ENCODE measurements at places on chromosomes 12 and 14.

DNA sequence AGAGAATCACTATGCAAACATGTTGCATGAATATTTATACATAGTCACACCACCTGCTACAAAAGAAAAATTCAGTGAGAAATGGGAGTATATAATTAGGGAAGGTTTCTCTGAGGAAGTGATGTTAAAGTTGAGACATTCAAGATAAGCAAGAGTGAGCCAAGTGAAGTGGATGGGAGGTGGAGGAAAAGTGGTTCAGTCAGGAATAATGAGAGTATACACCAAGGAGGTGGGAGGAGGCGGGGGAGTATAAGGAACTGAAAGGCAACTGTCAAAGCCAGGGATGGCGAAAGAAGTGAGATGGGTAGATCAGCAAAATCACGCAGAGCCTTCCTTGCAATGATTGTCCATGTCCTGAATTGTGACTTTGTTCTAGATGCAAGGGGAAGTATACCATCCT is 33.7 kb downstream of the PRKD1 start:
- DNase-seq: no peak

GRCh38 chr14:104768437-104769323 is 15.7 kb downstream of the SIVA1 start:
- peak; percentile 87 for DNase-seq

GRCh38 chr14:70333289-70333688 is 26.2 kb downstream of the COX16 start:
- DNase-seq: no peak

DNA sequence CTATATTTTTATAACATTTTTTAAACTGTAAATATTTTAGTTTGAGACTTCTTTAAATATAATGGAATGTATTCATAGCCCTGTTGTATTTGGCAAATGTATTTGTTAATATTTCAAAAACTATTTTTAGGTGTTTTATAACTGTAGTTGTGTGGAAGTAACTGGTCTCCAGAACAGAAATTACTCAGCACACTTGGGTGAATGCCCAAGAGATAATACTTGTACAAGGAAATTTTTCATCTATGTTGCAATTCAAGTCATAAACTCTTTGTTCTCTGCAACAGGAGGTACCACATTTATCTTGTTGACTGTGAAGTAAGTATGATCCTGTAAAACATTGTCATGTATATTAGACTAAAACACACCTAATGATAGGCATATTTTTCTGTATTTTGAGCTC is 72.8 kb downstream of the SLCO1B3 start:
- DNase-seq: no peak

DNA sequence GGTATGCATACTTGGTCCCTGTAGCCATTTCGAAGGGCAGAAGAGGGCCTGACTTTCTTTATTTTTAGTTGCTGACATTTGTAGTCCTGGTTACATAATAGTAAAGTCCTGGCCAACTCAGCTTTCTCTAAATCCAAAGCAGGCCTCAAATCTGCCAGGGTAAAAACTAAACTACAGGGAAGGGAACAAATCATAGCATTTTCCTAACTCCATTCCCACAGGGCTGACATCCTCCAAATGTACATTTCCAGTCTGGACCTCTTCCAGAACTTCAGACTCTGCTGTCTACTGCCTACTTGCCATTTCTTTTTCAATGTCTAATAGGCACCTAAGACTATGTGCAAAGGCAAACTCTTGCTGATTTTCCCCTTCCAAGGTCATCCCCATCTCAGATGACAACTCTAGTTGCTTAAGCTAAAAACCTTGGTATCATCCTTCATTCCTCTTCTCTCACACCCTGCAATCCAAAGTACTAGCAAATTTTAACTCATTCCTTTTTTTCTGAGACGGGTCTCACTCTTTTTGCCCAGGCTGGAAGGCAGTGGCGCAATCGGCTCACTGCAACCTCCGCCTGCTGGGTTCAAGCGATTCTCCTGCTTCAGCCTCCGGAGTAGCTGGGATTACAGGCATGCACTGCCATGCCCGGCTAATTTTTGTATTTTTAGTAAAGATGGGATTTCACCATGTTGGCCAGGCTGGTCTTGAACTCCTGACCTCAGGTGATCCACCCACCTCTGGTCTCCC is 2.0 kb downstream of the DDIT3 start:
- DNase-seq: no peak

DNA sequence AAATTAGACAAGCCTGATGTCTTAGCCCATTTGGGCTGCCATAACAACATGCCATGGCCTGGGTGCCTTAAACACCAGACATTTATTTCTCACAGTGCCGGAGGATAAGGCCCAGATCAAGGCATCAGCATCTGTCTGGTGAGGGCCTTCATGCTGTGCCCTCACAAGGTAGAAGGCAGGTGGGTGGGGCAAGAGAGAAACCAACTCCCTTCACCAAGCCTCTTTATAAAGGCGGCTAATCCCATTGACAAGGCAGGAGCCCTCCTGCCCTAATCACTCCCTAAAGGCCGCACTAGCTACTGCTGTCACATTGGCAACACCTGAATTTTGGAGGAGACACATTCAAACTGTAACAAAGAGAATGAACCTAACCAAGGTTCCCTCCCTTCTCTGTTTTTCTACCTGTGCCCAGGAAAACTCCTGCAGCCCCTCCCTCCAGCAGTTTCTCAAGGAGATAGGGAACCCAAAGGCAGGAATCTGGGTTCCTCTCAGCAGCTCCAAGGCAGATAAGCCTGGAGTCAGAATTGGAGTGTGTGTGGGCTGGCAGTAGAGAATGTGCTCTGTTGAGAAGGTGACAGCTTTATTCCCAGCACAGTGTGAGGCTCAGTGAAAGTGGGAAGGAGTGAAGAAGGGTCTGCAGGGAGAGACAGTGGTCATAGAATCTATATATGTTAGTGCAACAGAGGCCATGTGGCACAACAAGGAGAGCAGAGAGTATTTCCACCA is 21.7 kb upstream of the GPATCH2L start:
- DNase-seq: no peak

GRCh38 chr14:58942516-58942915 is 246.0 kb upstream of the DAAM1 start:
- DNase-seq: no peak

GRCh38 chr14:72844524-72844923 is 49.4 kb downstream of the DPF3 start:
- no peak for DNase-seq

DNA sequence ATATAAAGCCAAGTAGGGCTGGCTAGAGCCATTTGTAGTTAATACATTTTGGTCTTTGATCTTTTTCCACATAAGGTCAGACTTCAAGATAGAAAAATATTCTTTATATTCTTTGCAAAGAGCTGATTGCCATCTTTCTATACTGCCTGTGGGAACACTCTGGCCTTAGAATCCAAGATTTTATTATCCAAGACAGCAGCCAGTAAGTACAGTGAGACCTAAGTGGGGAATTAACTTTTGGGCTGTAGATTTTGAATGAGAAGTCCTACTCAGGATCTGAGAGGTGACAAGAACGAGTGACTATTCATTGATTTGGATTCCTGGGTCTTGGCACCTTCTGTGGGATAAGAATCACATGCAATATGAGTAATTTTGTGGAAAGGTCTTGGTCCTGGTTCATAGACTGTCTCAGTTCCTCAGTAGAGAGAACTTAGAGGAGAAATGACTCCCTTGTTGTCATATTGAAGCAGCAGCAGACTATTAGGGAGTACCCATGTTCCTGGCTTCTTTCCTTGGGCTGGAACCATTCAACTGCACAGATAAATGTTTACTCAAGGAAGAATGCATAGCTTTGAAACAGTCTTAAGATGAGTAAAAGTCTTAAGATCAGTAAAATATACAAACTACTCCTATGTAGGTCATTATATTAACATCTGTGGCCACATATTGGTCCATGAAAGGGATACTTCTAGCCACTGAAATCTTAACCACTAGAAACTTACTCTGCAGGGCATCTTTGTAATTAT is 353.8 kb downstream of the RAD51B start:
- no peak for DNase-seq

DNA sequence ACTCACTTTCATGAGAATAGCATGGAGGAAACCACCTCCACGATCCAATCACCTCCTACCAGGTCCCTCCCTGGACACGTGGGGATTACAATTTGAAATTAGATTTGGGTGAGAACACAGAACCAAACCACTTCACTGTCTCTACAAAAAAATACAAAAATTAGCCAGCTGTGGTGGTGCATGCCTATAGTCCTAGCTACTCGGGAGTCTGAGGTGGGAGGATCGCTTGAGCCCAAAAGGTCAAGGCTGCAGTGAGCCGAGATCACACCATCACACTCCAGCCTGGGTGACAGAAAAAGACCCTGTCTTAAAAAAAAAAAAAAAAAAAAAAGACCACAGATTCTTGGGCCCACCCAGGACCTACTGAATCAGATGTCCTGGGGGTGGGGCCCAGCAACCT is 28.3 kb downstream of the BRI3BP start:
- DNase-seq: no peak

All from stimulated activated CD4-positive, alpha-beta T cell treated with anti-CD3 and anti-CD28 coated beads, TNF-alpha, amount 100 ng/mL, for 4 hours (primary cell).